SW 1271 (cell line): ENCODE measurements at places on chromosomes 12 and 14.

DNA sequence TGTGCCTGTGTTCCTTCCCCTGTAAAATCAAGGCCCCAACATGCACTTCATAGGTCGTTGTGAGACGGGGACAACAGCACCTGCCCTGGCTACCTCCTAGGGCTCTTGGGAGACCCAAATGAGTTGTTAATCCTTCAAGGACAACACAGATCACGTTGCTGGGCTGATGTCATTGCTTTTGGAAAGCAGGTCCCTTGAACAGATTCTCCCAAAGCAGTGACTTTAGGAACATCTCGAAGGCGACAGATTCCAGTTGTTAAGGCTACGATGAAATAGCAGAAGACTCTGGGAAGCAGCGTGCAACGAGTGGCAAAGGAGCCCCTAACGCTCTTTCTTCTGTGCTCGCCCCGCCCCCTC, 26.2 kb upstream of the MAP1LC3B2 start:
- DNase-seq: no peak

DNA sequence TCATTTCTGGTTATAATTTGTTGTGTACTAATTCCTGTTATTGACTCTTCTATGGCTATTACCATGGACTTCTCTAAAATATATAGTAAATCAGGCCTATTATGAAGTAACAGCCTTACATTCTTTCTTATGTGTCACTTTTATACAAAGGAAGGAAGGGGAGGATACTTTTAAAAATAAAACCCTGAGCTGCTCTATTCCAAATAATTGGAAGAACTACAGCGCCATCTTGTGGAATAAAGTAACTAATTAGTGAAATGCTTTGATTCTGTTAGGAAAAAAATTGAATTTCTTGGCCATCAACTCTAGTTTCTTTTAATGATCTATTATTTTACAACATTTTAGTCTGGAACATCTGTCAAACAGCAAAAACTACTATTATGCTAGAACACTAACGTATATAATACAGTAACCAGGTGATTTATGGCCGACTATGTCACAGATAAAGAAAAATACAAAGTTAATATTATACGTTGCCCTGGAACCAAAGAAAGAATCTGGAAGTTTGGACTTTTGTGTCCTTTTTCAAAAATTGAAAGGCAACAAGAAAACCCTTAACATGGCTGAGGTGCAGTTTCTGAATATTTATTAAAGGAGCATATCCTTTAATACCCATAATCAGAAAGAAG, 55.0 kb upstream of the NELL2 start:
- peak; percentile 65 for DNase-seq

- no peak for DNase-seq
Observed at GRCh38 chr14:54138354-54139038, 181.9 kb upstream of the BMP4 start.

DNA sequence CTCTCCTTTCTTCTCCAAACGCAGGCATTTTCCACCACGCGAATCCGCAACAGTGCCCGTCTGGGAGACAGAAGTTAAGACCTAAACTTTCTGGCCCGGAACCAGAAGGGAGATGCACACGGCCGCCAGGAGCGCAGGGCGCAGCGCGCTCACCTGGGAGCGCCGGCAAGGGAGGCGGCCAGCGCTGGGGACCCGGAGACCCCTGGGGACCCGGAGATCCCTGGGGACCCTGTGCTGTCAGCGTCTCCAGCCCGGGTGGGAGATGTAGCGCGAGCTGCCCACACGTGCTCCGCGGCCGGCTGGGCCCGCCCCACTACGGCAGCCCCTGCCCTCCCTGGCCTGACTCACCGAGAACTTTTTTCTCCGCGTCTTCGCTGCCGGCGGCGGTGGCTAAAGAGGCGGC, 620 bp downstream of the YBX3 start:
- DNase-seq: no peak

GRCh38 chr12:59067083-59067482, 146.8 kb upstream of the LRIG3 start:
- DNase-seq: no peak

- no peak for DNase-seq
Observed at GRCh38 chr14:74934476-74935359, 11.7 kb upstream of the RPS6KL1 start.

- no peak for DNase-seq
Observed at GRCh38 chr12:94873734-94874517, 129.6 kb downstream of the NDUFA12 start.

DNA sequence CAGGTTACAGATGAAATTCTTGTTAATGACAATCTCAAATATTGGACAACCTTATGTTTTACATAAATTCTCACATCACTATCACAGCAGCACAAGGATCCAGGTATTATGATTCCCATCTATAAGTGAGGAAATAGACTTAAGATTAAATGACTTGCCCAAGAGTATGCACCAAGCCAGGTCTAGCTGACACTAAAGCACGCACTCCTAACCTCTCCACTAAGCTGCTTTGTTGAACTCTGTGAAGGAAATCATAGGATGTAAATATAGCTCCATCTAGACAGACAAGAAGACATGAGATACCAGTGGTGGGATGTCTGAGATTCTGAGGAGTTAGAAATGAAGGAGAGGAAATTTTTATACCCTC, 87.9 kb downstream of the PHLDA1 start:
- no peak for DNase-seq

DNA sequence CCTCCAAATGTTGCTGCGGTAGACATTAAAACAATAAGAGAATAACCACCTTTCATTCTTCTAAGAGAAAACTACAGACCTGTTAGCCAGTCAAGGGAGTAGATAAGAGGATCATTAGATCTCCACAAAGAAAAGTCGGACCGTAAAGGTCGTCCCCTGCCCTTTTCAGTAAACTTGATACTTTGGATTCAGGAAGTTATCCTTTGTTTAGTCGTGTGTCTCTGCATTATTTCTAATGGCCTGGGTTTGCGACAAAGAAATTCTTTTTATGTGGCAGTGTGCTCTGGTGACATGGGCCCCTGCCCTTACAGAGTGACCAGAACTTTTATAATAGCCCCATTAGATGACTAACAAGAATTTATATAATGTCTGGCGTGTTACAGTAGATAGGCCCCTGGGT, 44.6 kb upstream of the EVL start:
- no peak for DNase-seq

- DNase-seq: no peak
Observed at GRCh38 chr12:67459578-67459977, 189.0 kb upstream of the DYRK2 start.
